A673 (cell line): ENCODE measurements at places on chromosomes 2 and 18. TPM values are rescaled to one million over a fixed set of nuclear protein-coding genes. Genes with fewer than 3 reads are reported as not detected.
A peak's percentile ranks its signal among the peaks of the same experiment; 100 is the strongest.

Gene PRKAG3
- not detected in 2 replicates for total RNA-seq

Gene OSBPL6
- 19.3 and 20.3 TPM in 2 replicates for total RNA-seq

Gene SERPINB12
- not detected in 2 replicates for total RNA-seq

Gene MAP4K3
- total RNA-seq, result 29.0 and 35.5 TPM in 2 replicates

Gene SNTG2
- total RNA-seq, result 3.7 and 3.8 TPM in 2 replicates

Gene SPATA3
- not detected in 2 replicates for total RNA-seq

Gene TCF23
- total RNA-seq, result not detected in 2 replicates

Gene KIF5C
- total RNA-seq, result 0.58 and 0.74 TPM in 2 replicates

Gene CXCR1
- total RNA-seq, result not detected in 2 replicates

Gene GPR35
- total RNA-seq, result 2.7 and 2.9 TPM in 2 replicates

- DNase-seq, result no peak
These were observed 759.5 kb downstream of the RNF144A start for GRCh38 chr2:7676714-7677113.

DNA sequence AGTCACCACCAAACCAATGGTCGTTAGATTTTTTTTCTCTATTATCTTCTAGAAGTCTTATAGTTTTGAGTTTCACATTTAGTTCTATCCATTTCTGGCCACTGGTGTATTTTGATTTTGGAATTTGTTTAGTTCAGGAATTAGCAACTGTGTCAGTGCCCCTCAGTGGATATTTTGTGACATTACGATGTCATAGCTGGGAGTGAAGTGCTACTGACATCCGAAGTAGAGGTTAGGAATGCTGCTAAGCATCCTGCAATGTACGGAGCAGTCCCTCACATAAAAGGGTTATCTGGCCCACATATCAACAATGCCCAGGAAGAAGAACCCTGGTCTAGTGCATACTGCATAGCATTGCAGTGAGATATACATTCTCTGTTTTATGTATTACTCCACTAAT, 157.4 kb upstream of the RGPD4 start:
- no peak for DNase-seq

GRCh38 chr2:237599465-237600110, 9.1 kb upstream of the RAB17 start:
- no peak for DNase-seq

- DNase-seq, result no peak
These were observed 582 bp downstream of the RTP5 start for GRCh38 chr2:241870081-241870541.

DNA sequence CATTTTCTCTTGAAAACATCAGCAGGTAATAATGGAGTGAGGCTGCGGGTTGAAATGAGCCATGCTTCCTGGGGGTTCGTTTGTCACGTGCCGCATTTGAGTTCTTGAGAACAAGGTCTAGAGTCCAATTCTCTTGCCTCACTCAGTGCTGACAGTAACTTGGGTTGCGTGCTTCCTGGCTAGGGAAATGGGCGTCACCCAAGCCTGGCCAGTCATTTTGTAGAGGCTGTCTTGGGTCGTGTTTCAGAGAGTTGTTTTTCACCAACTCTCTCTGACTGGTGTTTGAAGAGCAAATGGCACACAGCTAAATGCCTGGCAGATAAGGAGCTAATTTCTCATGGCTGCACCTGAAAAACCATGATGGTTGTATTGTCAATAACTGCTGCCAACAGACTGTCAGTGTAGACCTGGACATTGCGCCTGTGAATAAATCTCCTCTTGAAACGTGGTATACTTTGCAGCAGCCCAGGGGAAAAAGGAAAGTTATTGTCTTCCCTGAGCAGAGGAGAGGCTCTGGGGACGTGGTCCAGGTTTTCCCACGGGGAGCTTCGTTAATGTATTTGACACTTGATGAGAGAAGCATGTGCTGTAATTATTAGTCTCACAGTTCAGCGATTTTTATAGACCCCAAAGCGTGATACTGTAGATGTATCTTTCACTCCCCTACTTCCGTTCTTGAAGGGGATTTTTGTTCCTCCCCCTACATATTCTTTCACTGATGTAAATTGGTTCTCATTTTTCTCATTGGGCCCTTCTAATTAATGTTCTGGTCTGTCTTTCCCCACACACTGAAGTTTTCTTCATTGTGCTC, 196.0 kb downstream of the FHOD3 start:
- no peak for DNase-seq

- no peak for DNase-seq
These were observed 39.7 kb downstream of the FOSL2 start for GRCh38 chr2:28432362-28432761.

DNA sequence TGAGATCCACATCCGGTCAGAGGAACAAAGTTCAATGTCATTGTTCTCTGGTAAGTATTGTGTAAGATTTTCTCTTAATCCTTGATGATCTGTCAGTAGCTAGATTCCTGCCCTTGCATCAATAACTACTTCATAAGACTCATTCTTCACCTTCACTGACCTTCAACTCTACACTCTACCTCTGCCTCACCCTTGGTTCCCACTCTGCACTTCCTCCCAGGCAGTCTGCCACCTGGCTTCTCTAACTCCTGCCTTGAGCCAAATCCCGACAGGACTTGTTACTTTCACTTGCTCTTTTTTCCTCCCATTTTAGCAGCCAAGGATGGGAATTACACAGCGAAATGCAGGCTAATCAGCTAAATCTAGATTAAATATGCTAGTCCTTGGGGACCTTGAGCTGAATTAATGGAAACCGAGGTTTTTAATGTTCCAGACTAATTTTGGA, 190.7 kb downstream of the DLGAP1 start:
- peak; percentile 83 for DNase-seq

DNA sequence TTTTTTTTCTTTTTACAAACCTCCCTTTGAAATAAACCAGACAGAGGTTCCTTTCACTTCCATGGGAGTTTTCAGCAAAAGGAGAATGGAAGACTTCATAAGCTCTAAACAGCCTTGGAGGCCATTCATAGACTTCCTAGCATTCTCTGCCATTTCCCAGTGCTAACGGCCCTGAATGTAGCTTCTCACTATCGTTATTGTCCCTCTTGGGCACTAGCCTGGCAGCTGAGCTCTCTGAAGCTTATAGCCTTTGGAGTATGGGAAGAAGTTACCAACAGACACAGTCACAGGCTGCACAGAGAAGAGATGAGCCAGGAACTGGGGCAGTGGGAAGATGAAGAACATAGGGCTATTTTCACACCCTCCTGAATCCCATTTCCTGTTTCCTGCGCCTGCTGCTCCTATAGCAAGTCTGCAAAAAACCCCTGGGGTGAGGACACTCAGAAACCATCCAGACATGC, 29.1 kb upstream of the EPC2 start:
- DNase-seq, result peak; percentile 91

DNA sequence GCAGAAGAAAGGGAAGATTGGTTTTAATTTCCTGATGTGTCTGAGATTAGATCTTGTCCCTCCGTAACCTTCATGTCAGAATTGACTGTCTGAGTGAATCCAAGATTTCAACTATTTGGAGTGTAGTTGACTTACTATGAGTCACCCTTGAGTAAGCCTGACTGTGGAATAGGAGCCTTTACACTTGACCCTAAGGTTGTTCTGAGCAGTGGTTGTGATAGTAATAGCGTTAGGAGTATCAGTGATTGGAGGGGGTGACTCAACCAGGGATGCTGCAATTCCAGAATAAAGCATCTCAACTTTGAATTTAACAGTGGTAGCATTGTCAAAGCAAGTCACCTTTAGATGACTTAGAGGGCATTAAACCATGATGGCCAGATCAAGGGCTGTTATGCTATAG, 979.5 kb upstream of the FAM98A start:
- no peak for DNase-seq

- peak; percentile 66 for DNase-seq
These were observed 74.9 kb downstream of the LTBP1 start for GRCh38 chr2:33021542-33022227.

- DNase-seq, result peak; percentile 75
These were observed 138.4 kb downstream of the OTX1 start for GRCh38 chr2:63189026-63189425.

DNA sequence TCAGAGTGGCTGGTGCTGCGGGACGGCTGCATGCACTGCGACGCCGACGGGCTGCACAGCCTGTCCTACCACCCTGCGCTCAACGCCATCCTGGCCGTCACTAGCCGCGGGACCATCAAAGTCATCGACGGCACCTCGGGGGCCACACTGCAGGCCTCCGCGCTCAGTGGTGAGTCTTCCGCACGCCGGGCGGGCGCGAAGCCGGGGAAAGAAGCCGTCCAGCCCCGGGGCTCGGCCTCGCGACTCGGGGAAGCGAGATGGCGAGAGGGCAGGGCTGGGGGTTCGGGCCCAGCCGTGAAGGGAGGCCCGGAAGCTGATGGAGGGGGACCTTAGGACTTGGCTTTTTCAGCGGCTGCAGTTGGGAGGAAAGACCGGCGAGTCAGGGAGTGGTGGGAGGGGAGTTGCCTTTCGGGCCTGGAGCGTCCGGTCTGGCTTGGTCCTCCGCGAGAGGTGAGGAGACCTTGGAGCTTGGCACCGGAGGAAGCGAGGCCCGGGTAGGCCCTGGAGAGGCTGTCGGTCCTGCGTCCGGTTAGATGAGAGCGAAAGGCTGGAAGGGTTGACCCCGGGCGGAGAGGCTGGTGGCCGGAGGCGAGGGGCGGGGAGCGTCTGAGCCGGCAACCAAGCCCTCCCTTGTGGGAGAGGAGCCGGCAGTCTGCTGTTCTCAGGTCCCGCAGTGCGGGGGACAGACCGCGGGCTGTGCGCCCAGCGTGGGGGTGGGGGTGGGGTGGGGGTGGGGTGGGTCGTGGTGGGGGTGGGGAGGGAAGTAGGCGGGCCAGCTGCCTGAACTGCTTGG, 691 bp downstream of the BIRC6 start:
- DNase-seq, result no peak

DNA sequence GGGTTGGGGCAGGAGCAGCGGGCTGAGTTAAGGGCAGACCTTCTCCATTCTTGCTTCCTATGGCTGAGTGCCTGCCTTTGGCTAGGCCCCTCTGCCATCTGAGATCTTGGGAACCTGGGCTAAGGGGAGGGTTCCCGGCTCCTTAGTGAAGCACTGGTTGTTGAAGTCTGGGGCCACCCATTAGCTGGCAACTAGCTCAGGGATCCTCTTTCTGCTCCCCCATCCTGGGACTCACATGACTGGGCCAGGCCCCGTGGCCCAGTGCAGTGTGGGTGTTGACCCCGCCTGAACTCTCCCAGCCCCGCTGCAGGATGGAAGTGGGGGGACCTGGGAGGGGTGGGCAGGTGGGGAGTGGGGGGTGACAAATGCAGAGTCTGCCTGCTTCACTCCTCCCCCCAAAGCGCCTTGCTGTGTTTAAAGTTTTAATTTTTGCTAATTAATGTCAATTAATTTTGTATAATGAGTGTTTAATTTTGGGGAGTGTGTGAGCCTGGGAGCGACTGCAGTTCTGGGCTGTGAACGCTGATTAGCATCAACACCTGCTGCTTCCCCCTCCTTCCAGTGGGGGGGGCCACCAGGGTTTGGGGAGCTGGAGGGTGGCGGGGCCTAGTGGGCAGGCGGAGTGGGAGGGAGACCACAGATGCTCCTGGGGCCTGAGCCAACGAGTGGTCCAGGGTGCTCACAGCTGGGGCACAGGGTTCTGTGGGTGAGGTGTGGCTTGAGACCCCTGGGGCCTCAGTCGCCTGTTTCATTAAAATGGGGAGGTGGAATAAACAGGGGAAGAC, 55.2 kb downstream of the EMX1 start:
- no peak for DNase-seq
